Glutamatergic neuron (in vitro differentiated cells): ENCODE measurements at places on chromosomes 12 and 14. TPM values are rescaled to one million over a fixed set of nuclear protein-coding genes. Genes with fewer than 3 reads are reported as not detected.

SLC38A1 gene
- 232 TPM for total RNA-seq

THAP2 gene
- total RNA-seq: 7.9 TPM

CYP46A1 gene
- total RNA-seq: 2.1 TPM

MLF2 gene
- total RNA-seq: 228 TPM

PRB2 gene
- not detected for total RNA-seq

BDKRB1 gene
- total RNA-seq: not detected

RIPK3 gene
- not detected for total RNA-seq

P2RX2 gene
- 4.1 TPM for total RNA-seq

KLC1 gene
- 975 TPM for total RNA-seq

FSCB gene
- not detected for total RNA-seq

LYSET gene
- total RNA-seq: 15.9 TPM

A2M gene
- total RNA-seq: 346 TPM

REM2 gene
- 73.2 TPM for total RNA-seq

PRDM4 gene
- total RNA-seq: 30.1 TPM

ACOT6 gene
- not detected for total RNA-seq

PDE3A gene
- 1.3 TPM for total RNA-seq

CEBPE gene
- total RNA-seq: not detected

A2ML1 gene
- total RNA-seq: not detected

TSPAN31 gene
- total RNA-seq: 27.2 TPM

ABCC9 gene
- total RNA-seq: 17.7 TPM

TPPP2 gene
- total RNA-seq: not detected

TMEM229B gene
- total RNA-seq: 7.5 TPM

GPRC5D gene
- not detected for total RNA-seq

KRT79 gene
- total RNA-seq: not detected

DIO2 gene
- 1.5 TPM for total RNA-seq

ACRBP gene
- 2.5 TPM for total RNA-seq

CHURC1 gene
- total RNA-seq: 40.6 TPM

OR4K13 gene
- not detected for total RNA-seq

ANO6 gene
- 35.9 TPM for total RNA-seq

PPP1R1A gene
- 47.6 TPM for total RNA-seq

AVPR1A gene
- total RNA-seq: not detected

HHIPL1 gene
- total RNA-seq: 0.47 TPM

TAS2R20 gene
- 3.4 TPM for total RNA-seq

SELPLG gene
- 0.34 TPM for total RNA-seq

PPP4R4 gene
- 1.6 TPM for total RNA-seq

CAND1 gene
- total RNA-seq: 195 TPM

KCNA1 gene
- 0.05 TPM for total RNA-seq
